ENCODE measurements at places on chromosomes 1 and 21.

DNA sequence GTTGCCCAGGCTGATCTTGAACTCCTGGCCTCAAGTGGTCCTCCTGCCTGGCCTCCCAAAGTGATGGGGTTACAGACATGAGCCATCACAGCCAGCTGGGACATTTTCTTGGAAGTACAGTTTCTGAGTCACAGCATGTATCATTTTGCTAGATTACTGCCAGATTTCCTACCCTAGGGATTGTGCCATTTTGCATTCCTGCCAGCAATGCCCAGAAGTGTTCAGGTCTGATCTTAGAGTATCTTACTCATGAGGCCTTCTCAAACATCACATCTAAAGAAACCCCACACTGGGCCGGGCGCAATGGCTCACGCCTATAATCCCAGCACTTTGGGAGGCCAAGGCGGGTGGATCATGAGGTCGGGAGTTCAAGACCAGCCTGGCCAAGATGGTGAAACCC lies 10.2 kb downstream of the BMP8A start:
- peak; percentile 43 for DNase-seq

GRCh38 chr1:57329001-57329527 lies 94.8 kb downstream of the DAB1 start:
- no peak for DNase-seq

- DNase-seq: no peak
These were observed 37.4 kb upstream of the ERRFI1 start for GRCh38 chr1:8063298-8064036.

DNA sequence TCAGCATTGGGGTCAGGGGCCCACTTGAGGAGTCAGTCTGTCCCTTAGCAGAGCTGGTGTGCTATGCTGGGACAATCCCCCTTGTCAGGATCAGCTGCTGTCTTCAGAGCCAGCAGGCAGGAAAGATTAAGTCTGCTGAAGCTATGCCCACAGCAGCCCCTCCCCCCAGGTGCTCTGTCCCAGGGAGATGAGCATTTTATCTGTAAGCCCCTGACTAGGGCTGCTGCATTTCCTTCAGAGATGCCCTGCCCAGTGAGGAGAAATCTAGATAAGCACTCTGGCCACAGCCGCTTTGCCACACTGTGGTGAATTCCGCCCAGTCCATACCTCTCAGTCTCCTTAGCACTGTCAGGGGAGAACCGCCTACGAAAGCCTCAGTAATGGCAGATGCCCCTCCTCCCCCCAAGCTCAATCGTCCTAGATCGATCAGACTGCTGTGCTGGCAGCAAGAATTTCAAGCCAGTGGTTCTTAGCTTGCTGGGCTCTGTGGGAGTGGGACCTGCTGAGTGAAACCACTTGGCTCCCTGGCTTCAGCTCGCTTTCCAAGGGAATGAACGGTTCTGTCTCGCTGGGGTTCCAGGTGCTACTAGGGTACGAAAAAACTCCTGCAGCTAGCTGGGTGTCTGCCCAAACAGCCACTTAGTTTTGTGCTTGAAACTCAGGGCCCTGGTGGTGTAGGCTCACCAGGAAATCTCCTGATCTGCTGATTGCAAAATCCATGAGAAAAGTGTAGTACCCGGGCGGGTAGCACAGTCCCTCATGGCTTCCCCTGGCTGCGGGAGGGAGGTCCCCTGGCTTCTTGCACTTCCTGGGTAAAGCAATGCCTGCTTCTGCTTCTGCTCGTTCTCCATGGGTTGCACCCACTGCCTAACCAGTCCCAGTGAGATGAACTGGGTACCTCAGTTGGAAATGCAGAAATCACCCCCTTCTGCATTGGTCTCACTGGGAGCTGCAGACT lies 25.1 kb upstream of the TP53BP2 start:
- DNase-seq: no peak

Data from PC-3 (cell line).